Cerebellar cortex (tissue), 1 donor: ENCODE measurements at places on chromosomes 13 and 19.

- peak; percentile 46 for DNase-seq
Measured at GRCh38 chr19:6811906-6812305, 39.4 kb downstream of the VAV1 start.

- no peak for DNase-seq
Measured at GRCh38 chr19:4393947-4394590, 6.3 kb downstream of the SH3GL1 start.

GRCh38 chr13:54366728-54367127 is 1338.1 kb downstream of the OLFM4 start:
- DNase-seq = no peak

DNA sequence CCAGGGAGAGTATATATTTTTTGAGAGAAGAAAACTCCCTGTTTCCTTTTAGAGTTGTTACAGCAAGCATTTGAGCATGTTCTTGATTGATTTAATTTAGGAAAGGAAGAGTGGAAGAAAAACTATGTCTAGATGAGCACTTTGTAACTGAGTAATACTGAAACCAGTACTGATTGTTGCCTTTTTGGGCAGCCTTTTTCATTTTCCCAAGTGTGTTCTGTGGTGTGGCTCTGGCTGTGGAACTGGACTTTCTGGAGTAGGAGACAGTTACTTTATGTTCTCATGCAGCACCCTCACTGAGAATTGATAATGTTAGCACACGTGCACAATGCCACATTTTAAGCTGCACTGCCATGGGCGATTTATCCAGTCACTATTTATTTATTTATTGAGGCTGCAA is 211.5 kb downstream of the LMO7 start:
- no peak for DNase-seq

DNA sequence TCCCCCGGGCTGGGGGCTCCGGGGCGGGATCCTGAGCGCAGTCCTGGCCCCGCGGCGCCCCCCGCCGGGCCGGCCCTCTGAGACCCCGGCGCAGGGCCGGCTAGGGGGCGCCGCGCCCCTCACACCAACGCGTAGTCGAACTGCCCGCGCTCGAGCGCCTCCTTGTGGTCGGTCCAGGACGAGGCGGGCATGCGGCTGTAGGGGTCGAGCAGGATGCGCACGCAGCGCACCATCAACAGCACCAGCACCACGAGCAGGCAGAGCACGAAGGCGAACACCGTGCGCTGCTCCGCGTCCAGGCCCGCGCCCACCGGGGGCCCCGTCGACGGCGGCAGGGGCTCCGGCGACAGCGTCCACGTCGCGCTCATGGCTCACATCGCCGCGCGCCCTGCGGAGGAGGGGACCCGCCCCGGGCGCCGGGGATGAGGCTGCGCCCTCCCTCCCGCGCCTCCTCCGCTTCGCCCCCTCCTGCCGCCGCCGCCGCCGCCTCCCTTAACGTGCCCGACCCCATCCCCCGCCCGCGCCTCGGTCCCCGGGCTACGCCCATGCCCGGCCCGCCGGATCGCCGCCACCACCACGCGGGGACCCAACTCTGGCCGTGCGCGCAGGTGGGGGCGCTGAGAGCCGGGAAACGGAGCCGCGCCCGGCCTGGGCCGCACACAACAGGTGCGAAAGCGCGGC is 624 bp downstream of the CTXN1 start:
- peak; percentile 69 for DNase-seq

- peak; percentile 42 for DNase-seq
Measured at GRCh38 chr19:52343548-52343947, 7.5 kb downstream of the ZNF610 start.

GRCh38 chr19:30895946-30896345 is 453.3 kb downstream of the TSHZ3 start:
- DNase-seq = no peak

DNA sequence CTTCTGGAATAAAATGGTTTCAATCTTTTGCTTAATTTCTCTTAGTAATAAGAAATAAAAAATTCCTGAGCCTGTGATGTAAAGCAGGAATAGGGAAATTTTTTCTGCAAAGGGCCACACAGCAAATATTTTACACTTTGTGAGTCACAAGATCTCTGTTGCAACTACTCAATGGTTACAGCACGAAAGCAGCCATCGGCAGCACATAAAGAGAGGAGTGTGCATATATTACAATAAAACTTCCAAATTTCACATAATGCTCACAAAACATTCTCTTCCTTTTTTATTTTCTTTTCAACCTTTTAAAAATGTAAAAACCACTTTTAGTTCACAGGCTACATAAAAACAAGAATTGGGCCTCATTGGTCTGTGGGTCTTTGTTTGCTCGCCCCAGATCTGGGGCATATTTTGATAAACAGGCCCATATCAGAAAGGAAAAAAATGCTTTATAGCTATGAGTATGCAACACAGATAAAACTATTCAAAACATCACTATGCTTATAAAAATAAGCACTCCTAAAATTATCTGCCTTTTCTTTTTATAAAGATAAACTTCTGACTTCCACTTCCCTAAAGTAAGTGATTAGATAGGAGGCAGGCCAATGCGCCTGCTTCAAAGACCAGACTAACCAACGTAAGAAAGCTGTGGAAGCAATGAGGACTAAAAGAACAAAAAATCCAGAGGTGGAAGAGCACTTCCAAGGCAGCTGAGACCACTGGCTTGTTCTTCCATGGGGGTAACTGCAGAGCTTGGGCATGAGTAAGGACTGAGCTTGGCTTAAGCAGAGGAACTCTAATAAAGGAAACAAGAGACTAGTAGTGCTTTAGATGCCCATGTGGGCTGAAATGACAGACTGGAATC is 26.5 kb downstream of the MYCBP2 start:
- no peak for DNase-seq

DNA sequence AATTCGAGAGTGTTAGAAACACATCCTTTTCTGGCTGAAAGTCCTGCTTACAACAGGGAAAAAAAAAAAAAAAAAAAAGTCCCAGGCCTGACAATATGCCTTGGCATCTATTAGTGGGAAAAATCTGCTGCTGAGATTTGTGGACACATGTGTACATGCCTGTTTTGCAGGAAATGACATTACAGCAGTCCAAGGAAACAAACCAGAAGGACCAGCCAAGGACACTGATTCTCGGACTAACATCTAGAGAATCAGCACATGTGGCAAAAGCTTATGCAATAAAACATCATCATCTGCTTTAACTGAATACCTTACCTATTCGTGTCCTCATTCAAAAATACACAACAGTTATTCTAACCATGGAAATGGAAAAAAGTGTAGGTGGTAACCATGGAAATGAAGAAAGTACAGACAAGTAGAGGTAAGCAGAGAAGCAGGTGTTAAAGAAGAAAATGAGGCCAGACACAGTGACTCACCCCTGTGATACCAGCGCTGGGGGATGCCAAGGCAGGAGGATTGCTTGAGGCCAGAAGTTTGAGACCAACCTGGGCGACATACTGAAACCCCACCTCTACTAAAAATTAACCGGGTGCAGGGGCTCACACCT is 9.4 kb upstream of the DPY19L3 start:
- DNase-seq = no peak

- DNase-seq = no peak
Measured at GRCh38 chr13:35716186-35716585, 239.7 kb upstream of the MAB21L1 start.

DNA sequence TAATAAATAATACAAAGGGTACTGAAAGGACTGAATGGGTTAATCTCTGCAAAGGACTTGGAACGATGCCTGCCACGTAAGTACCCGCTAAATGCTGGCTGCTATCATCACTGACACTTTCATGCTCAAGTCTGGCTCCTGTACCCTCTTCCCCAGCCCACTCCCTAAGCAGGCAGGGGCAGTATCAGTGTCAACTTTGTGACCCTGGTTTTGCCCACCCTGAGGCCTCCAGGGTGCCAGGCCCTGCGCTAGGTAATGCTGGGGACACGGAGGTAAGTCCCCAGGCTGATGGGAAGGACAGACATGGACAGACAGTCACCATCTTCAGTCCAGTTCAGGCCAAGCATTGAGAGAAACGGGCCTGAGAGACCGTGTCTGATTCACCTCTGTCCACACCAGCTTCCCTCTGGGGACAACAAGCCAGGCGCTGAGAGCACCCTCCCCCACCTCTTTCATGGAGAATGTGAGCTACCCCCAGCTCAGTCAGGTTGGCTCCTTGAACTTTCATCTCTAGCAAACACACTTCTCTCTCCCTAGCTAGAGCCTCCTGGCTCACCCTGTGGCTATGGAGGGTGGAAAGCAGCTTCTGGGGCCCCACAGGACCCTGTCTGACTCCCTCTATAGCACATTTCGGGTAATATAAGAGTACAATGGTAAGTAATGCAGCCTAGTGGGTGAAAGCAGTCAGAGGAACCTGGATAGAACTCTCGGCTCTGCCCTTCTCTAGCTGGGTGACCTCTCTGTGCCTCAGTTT is 800 bp downstream of the ETFB start:
- DNase-seq = peak; percentile 47

DNA sequence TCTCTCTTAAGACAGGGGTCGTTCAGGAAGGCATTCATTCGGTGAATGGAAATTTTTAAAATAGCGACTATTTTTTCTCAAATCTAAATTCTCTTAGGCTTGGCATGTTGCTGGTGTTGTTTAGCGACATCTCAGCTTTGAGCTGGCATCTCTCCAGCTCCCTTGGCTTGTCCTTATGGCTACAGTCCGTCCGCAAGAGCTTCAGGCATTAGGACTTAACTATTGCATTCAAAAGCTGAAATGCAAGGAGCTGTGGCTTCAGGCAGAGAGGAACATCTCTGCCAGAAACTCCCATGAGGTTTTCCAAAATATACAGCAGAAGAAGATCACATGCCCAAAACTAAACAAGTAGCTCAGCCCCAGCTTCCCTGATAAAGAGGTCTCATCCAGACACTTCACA is 578.5 kb downstream of the EFNB2 start:
- DNase-seq = peak; percentile 92

- DNase-seq = no peak
Measured at GRCh38 chr13:55887561-55887960, 1253.2 kb upstream of the PRR20A start.

- DNase-seq = no peak
Measured at GRCh38 chr19:23822735-23823134, 64.0 kb upstream of the ZNF681 start.

DNA sequence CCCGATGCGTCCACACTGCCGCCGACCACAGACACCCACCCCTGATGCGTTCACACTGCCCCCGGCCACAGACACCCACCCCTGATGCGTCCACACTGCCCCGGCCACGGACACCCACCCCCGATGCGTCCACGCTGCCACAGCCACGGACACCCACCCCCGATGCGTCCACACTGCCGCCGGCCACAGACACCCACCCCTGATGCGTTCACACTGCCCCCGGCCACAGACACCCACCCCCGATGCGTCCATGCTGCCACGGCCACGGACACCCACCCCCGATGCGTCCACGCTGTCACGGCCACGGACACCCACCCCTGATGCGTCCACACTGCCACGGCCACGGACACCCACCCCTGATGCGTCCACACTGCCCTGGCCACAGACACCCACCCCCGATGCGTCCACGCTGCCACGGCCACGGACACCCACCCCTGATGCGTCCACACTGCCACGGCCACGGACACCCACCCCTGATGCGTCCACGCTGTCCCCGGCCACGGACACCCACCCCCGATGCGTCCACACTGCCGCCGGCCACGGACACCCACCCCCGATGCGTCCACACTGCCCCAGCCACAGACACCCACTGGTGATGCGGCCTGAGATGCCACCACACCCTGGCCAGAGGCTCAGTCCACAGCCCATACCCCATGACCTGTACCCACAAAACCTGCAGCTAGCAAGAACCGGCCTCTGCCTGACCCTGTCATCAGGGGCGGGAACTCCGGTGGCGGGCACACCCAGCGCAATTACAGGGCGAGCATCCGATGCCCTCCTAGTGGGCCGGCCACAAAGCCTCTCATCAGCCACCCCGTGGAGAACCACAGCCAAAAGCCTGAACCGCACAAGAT is 28.4 kb downstream of the RASA3 start:
- DNase-seq = no peak

- no peak for DNase-seq
Measured at GRCh38 chr13:74443631-74444030, 309.4 kb upstream of the KLF12 start.

DNA sequence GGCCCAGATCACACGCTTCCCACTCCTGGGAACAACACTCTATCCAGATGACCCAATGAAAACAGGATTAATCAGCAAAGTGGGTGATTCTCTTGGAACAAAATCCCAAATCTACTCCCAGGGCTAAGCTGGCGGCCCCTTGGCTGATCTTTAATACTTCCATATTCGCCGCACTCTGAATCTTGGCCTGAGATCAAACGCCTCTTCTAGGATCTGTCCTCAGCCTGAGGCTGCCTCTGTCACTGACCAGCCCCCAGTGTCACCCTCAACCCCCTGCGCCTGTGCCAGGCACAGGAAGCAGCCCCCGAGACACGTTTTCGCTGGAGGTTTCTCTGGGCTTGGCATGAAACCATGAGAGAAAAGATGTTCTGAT is 2.4 kb upstream of the CTXN1 start:
- no peak for DNase-seq

DNA sequence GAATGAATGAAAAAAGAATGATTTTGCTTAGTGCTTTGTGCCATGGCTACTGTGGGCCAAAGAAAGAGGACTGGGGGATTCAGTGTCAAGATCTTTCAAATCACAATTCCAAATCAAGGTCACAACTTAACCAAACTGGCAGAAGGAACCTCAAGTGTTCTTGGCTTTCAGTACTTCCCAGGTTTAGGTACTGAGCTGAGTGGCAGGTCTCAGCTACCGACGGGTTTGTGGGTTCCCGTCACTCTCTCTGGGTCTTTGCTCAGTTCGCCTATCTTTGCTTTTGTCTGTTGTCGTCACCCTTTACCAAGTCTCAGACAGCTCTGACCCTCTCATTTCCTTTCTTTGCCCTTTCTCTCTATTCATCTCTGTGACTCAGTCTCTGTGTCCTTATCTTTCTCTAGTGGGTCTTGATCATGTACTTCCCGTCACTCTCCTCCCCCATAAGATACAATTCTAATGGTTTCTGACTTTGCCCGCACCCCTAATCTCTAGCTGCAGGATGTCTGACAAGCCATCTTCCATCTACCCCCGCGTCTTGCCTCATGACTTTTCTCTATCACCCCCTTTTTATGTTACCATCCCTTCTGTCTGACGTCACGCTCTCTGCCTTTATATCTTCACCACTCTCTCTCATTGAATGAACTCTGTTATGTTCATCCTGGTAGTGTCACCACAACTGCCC is 33.3 kb upstream of the LRRC4B start:
- DNase-seq = no peak

- peak; percentile 77 for DNase-seq
Measured at GRCh38 chr19:45404557-45405434, at the start of gene PPP1R13L. TSS of gene PPP1R13L (minus strand) at chr19:45405069. CDS start at chr19:45398318, 6,751 bp downstream.

- no peak for DNase-seq
Measured at GRCh38 chr13:99312493-99312883, 5.3 kb upstream of the GPR183 start.

- DNase-seq = no peak
Measured at GRCh38 chr19:5432687-5433086, 22.5 kb upstream of the ZNRF4 start.
